ENCODE measurements at places on chromosomes 5 and 9. TPM values are rescaled to one million over a fixed set of nuclear protein-coding genes. Genes with fewer than 3 reads are reported as not detected.

CRHBP gene
- total RNA-seq = not detected

OR1J1 gene
- not detected for total RNA-seq

KIF4B gene
- total RNA-seq = not detected

MCIDAS gene
- total RNA-seq = not detected

AP3B1 gene
- total RNA-seq = 39.4 TPM

LAMC3 gene
- total RNA-seq = 0.07 TPM

LVRN gene
- total RNA-seq = 0.49 TPM

MYOZ3 gene
- total RNA-seq = not detected
